ENCODE measurements at places on chromosomes 1 and 21.

DNA sequence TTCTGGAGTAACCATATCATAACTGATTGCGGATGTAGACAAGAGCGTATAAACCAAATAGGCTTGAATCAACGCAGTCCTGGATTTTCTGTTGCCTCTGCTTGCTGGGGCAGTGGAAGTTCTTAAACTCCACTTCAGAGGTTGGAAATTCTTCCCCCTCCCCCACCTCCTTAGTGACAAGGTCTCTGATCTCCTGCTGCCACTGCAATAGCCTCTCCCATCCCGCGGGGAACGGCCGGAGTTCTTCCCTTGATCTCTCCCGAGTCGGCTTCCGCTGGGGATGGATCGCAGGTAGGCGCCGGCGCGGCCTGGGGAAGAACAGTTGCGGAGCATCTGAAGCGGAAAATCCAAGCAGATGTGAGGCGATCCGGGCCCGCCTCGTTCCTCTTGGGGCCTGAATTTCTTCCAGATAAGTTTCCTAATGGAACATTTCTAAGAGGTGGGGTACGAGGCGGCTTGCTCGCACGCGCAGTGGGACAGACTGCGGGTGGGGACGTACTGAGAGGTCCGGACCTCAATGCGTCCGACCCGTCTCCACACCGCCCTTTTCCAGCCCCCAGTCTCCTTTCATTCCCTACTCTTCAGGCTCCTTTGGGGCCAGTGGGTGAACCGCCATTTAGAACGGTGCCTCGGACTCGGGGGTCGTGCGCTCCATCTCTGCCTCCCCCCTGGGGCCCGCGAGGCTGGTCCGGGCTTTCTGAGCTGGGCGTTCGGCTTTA lies 3.1 kb upstream of the SIM2 start:
- no peak for DNase-seq

GRCh38 chr1:66925944-66926343 lies 1.2 kb downstream of the MIER1 start:
- no peak for DNase-seq

GRCh38 chr1:60994369-60994768 lies 88.0 kb upstream of the NFIA start:
- no peak for DNase-seq

DNA sequence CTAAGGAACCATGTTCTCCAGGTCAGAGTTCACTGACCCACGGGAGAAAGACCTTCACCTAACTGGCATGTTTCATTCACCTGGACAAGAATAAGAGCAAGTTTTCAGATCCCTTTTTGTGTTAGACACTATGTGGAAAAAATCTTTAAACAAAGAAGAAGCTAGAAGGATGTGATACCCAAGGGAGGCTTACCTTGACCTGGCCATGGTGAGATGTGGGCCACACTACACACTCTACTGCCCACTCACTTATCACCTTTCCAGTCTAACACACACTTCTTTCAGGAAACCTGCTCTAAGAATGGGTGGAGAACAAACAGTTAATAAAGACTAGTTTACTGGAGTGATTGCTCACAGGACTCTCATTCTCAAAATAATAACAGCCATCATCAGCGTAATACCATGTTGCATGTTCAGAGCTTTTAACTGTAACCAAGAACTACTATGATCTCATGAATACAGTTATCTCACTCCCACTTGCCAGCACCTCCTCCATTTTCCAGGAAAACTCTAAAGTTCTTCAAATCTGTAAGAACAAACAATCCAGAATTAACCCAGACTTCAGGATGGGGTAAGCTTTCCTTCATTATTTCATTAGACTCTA lies 1.4 kb downstream of the RGS8 start:
- no peak for DNase-seq

DNA sequence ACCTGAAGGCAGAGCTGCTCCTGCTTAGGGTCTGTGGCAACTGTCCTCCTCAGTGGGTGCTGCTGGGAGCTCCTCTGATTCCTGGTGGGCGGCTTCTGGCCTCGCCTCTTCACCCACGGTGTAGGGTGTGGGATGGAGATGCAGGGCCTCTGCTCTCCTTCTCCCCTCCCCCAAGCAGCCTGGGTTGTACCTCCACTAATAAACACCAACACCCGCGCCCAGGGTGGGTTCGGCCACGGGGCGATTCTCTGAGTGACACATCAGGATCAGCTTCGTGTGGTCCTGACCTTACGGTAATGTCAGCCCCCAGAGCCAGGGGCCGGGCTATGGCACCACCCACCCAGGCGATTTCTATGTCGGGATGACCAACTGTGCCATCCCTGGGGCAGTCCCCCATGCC lies 23.7 kb downstream of the KRTAP10-1 start:
- no peak for DNase-seq

GRCh38 chr21:36040389-36040788 lies 19.9 kb downstream of the SETD4 start:
- no peak for DNase-seq

- DNase-seq = no peak
Measured at GRCh38 chr1:173489149-173489600, 12.0 kb downstream of the PRDX6 start.

DNA sequence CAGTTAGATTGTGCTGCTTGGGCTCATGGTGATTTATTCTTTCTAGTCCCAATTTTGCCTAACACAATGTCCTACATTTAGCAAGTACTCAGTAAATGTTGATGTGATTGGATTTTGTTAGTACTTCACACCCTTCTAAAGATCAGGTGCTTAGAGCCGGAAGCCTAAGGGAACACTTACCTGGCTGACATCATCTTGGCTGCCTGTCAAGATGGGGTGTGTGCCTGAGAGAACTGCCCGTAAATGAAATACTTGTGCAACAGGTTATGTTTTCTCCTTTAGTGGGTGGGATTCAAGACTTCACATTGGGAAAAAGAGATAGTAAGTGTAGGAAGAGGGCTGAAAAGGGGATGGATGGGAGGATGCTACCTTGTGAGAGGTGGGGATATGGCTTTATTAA lies 75.5 kb upstream of the MACF1 start:
- DNase-seq = no peak

- peak; percentile 64 for DNase-seq
Measured at GRCh38 chr1:119948342-119949214, 52.3 kb upstream of the ADAM30 start.

- DNase-seq = no peak
Measured at GRCh38 chr1:215052256-215053015, 30.1 kb upstream of the KCNK2 start.

DNA sequence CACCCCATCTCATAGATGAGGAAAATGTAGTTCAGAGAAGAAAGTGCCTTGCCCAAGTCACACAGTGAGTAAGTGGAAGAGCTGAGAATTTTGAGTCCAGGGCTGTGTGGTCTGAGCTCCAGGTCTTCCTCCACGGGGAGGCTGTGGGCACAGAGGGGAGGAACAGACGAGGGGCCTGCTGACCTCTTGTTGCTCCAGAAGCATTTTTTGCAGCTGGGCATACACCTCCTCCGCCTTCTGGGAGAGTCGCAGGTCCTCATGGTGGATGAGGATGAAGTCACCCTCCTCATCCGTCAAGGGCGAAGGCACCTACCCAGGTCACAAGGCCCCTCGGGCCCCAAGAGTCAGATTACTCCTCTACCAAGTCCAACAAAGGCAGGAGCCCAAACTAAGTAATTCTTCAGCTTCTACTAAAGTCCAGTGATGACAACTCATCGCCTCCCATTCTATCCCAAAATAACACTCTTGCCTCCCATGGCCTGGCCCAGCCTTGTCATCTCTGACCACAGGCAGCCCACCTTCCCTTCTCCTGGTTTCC lies 9.1 kb downstream of the CC2D1B start:
- no peak for DNase-seq

- DNase-seq = no peak
Measured at GRCh38 chr21:35265170-35265877, 216.2 kb upstream of the RUNX1 start.

- no peak for DNase-seq
Measured at GRCh38 chr1:227939791-227940771, 7.7 kb downstream of the WNT9A start.

GRCh38 chr1:9289090-9289534 lies 3.6 kb upstream of the SPSB1 start:
- peak; percentile 83 for DNase-seq

DNA sequence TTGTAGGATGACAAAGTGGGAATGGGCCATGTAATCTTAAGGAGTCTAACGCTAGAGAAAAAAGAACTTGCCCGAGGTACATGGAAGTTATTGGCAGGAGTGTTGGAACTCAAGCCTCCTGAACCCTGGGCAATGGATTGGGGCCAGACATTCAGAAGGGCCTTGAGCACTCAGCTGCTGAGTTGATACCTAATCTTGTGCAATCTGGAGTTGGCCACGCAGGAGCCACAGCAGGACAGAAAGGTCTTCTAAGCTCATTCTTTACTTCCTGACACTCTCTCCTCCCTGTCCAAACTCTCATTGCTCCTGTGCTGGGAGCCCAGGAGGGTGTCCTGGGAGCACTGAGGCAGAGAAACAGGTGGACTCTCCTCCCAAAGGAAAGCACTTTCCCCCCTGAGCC lies 25.1 kb upstream of the CSF1 start:
- no peak for DNase-seq

GRCh38 chr1:236419502-236419901 lies 25.4 kb downstream of the EDARADD start:
- no peak for DNase-seq

- DNase-seq = no peak
Measured at GRCh38 chr1:153963850-153964331, 554 bp upstream of the SLC39A1 start.

DNA sequence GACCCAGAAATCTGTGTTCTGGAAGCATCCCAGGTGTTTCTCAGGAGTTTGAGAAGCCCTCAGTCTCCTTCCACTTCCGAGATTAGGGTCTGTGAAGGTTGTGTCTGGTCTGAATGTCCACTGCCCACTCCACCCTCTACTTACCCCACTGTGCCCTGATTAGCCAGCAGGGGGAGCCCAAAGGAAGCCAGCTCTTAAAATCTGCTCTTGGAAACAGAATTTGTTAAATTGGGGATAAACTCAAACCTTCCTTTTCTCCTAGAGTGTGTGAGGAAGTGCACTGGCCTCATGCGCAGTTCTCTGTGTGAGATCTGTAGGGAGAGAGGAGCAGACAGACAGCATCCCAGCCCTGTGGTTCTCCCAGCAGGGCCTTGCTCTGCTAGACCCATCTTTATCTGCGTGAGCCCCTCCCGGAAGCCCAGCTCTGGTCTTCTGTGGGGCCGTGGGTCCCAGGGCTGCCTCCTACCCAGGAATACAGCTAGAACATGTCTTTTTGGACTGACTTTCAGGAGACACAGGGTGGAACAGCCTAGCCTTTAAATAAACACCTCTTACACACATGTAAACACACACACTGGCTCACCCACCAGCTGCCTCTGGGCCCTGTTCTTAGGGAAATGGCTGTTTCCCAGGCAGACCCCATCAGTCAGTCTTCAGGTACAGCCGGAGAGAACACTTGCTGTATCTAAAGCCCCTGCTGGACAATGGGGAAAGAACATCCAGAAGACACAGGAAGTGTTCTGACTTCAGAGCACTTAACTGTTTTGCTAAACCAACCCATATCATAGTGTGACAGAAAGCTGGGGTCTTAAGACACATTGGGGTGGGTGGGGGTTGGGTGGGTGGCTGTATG lies 52.2 kb downstream of the SMYD2 start:
- DNase-seq = no peak

DNA sequence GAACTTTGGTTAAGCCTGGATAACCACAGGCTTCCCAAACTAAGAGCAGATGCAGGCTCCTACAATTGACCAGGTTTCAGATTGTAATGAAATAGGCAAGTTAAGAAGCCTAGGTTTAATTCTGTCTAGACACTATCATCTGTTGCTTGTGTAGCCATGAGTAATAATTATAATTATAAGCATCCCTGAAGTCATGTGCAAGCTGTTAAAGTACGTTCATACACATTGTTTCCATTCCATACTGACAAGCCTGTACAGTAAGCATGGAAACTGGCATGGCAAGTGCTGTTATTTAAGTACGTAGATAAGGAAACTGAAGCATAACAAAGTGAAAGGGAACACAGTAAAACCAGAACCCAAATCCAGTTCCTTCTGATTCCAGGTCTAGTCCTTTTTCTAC lies 557.2 kb upstream of the BEND5 start:
- no peak for DNase-seq

- DNase-seq = no peak
Measured at GRCh38 chr1:69363236-69363635, 204.5 kb upstream of the LRRC7 start.

DNA sequence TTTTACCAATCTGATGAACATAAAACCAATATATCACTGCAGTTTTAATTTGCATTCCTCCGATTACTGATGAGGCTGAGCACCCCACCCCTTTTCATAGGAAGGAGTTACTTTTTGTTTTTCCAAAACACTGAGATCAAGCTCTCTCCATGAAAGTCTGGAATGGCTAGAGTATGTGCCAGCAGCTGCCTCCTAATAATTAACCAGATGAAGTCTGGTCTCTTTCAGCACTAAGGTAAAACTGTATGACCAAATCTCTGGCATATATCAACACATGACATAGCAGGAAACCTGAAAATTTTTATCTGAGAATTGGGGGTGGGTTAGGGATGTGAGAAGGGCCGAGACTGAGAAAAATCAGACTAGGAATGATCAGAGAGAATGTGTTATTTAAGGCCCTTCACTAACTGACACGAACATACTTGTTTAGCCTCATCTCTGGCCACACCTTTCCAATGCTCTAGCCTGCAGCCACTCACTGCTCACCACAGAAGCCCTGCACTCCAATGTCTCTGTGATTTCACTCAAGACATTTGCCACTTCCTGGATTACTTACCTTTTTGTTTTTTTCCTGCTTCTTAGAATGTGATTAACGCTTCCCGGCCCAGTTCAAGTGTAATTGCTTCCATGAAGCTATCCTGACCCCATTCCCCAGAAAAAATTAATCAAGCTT lies 34.7 kb downstream of the WASF2 start:
- peak; percentile 33 for DNase-seq

- no peak for DNase-seq
Measured at GRCh38 chr1:43841321-43842174, 92.1 kb upstream of the ARTN start.

GRCh38 chr1:143735764-143736461 lies 235.9 kb downstream of the FAM72C start:
- no peak for DNase-seq

DNA sequence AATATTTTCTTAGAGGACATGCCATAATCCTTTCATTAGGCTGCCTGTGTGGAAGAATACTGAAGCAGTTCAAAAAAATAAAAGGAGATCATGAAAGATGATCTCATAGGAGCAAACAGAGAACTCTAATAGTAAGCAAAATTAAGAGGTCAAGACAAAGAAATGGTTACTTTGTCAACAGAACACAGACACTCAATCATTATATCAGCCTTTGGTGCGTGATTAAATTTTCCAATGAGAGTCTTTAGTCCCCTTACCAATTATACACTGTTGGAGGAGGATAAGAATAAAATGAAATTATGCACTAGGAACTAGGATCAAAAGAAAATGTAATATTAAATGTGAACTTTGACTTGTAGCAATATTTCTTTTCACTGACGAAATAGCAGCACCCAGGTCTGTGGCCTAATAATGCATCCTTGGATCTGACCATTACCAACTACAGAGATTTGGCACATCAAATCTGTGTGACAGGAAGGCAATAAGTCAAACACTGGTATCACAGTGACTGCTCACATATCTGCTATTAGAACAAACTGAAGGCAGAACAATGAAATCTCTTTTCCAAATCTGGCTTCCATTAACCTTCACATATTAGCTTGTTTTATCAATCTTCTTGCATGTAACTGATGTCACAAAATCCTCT lies 1812.9 kb downstream of the PLA2G4A start:
- no peak for DNase-seq

All from CD4-positive, alpha-beta T cell treated with Interleukin-4 for 1 hour (primary cell).